ENCODE measurements at places on chromosomes 12 and 14.

DNA sequence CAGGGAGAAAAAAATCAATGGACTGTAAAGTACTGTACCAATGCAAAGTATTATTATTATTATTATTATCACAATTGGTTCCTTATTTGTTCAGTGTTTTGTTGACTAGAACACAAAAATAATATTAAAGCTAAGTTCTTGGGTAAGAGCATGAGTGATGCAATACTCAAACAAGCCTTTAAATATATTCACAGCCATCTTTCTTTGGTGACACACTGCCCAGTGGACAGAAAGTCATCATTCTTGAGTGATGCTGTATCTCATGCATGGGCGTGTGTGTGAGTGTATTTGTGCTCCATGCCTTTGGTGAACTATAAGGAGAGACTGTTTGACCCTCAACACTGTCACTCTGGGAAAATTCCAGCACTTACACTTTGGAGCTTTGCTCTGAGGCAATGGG, 93.6 kb downstream of the KCNK10 start:
- no peak for DNase-seq

DNA sequence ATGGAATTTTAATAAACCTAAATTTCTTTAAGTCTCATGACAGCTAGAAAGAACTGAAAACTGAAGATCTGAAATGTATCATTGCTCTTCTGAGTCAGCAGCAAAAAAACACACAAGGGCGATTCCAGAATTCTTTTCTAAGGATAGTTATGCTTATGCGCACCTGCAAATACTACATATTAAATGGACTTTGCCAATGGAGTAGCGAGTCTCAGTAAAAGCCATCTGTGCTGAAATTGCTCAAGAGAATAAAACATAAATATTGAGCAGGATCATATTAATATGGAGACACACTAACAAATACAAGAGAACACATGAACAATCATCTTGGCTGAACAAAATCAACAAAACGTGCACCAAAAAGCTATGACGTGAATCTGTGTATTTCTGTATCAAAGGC, 73.7 kb downstream of the CPNE8 start:
- no peak for DNase-seq

DNA sequence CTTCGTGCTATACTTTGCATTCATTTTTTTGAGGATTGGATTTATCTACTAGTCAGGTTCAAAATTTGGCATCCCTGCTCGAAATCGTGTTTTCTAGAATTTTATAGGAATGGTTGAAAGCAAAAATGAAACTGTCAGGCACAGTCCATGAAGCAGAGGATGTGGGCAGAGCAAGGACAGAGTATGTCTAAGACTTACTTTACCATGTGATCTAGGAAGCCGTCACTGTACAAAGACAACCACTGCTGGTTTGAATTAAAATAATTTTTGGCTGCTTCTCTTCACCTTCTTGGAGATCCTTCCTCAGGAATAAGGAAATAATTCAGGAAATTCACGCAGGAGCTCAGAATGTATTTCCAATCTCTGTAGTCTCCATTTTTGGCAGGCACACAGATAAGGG, 31.6 kb upstream of the SGPP1 start:
- DNase-seq: no peak

GRCh38 chr12:17076811-17077210, 470.8 kb upstream of the LMO3 start:
- no peak for DNase-seq

GRCh38 chr14:43983721-43984120, 523.4 kb downstream of the FSCB start:
- DNase-seq: no peak

GRCh38 chr14:38839694-38840365, 263.2 kb downstream of the SEC23A start:
- DNase-seq: no peak

All from NCI-H2107 (cell line).